Endodermal cell (in vitro differentiated cells): ENCODE measurements at places on chromosomes 7 and 10.
A peak's percentile ranks its signal among the peaks of the same experiment; 100 is the strongest.

- no peak overlapping the region for H3K27ac ChIP-seq
- peaks cover 76% of the 10 kb centered on the region for H3K27me3 ChIP-seq
- H3K4me1 ChIP-seq: peaks cover 3% of the 10 kb centered on the region
- no peaks in the 10 kb centered on the region for H3K36me3 ChIP-seq
- H3K4me3 ChIP-seq: no peak overlapping the region
These were observed 9.2 kb downstream of the SKAP2 start for GRCh38 chr7:26854876-26855855.

GRCh38 chr7:25877802-25878789 is 273.9 kb upstream of the NFE2L3 start:
- no peaks in the 10 kb centered on the region for H3K4me1 ChIP-seq
- peaks cover 8% of the 10 kb centered on the region for H3K27me3 ChIP-seq
- no peaks in the 10 kb centered on the region for H3K36me3 ChIP-seq
- DNase-seq: peak; percentile 29
- no peak overlapping the region for H3K27ac ChIP-seq
- no peak overlapping the region for H3K4me3 ChIP-seq

GRCh38 chr10:47298715-47299114 is 1.3 kb upstream of the GDF10 start:
- no peaks in the 10 kb centered on the region for H3K4me1 ChIP-seq
- DNase-seq: no peak
- peaks cover 81% of the 10 kb centered on the region for H3K27me3 ChIP-seq
- no peaks in the 10 kb centered on the region for H3K36me3 ChIP-seq

GRCh38 chr7:129748356-129749109 is 137.0 kb downstream of the NRF1 start:
- no peaks in the 10 kb centered on the region for H3K27me3 ChIP-seq
- peaks cover 34% of the 10 kb centered on the region for H3K36me3 ChIP-seq
- no peak for DNase-seq

DNA sequence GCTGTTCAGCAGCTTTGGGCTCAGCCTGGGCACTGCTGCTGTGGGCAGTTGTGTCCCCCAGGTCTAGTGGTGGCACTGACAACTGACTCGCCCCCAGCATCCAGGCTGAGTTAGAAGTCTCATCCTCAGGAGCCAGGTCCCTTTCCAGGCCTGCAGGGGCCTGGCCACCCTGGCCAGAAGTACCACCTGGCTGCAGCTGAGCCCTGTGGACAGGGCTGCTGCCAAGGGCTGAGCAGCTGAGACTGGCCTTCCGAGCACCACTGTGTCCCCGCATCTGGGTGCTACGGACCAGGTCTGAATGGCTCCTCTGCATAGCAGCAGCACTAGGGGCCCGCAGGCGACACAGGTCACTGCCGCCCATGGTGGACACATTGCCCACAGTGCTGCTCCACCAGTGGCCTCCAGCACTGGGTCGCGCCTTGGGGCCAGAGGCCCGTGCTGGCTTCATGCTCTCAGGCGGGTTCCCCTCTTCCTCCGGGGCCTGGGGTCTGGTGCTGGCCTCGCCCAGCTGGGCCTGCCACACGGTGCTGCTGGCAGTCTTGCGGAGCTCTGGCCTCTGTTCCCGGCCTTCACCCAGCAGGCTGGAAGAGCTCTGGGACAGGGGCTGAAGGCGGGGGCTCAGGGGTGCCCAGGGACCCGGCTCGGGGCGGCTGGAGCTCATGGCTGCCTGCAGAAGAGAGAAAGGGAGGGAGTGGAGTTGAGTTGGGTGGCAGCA is 6.2 kb downstream of the GPRIN2 start:
- peak; percentile 43 for DNase-seq
- H3K4me3 ChIP-seq: no peak overlapping the region
- H3K27me3 ChIP-seq: peaks cover 5% of the 10 kb centered on the region
- peaks cover under 1% of the 10 kb centered on the region for H3K4me1 ChIP-seq
- no peaks in the 10 kb centered on the region for H3K36me3 ChIP-seq
- H3K27ac ChIP-seq: no peak overlapping the region

DNA sequence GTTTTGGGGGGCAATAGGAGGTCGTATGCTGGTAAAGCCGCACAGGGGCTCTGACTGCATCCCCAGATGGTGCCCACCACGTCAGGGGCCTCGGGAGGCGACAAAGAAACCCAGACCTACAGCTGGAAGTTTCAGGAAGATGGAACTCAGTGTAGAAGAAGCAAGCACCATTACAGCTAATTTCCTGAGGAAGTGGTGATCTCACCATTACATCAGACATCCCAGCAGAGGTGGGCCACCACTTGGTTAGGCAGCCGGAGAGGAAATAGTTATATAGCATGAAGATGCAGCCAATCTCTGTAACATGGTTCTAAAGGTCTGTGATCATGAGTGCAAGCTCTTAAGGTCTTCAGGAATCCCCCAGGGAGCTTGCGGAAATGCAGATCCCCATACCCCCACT is 127.3 kb upstream of the PCBD1 start:
- no peaks in the 10 kb centered on the region for H3K27me3 ChIP-seq
- no peak for DNase-seq
- H3K4me3 ChIP-seq: no peak overlapping the region
- H3K4me1 ChIP-seq: peaks cover 12% of the 10 kb centered on the region
- H3K27ac ChIP-seq: no peak overlapping the region

- peak; percentile 46 for DNase-seq
- peaks cover 100% of the 10 kb centered on the region for H3K27me3 ChIP-seq
- H3K27ac ChIP-seq: peak overlapping the region; percentile 36
- H3K36me3 ChIP-seq: no peaks in the 10 kb centered on the region
- no peak overlapping the region for H3K4me3 ChIP-seq
- H3K4me1 ChIP-seq: no peaks in the 10 kb centered on the region
These were observed 3.7 kb upstream of the HOXA7 start for GRCh38 chr7:27160145-27160545.

- no peaks in the 10 kb centered on the region for H3K27me3 ChIP-seq
- H3K36me3 ChIP-seq: no peaks in the 10 kb centered on the region
- peak; percentile 17 for DNase-seq
- H3K4me1 ChIP-seq: no peaks in the 10 kb centered on the region
- H3K4me3 ChIP-seq: no peak overlapping the region
These were observed 308.1 kb downstream of the TCERG1L start for GRCh38 chr10:131003455-131003854.

GRCh38 chr7:45219130-45219529 is 61.5 kb downstream of the RAMP3 start:
- no peak overlapping the region for H3K4me3 ChIP-seq
- H3K4me1 ChIP-seq: no peaks in the 10 kb centered on the region
- H3K27me3 ChIP-seq: no peaks in the 10 kb centered on the region
- H3K36me3 ChIP-seq: no peaks in the 10 kb centered on the region

GRCh38 chr10:111114758-111115500 is 38.1 kb downstream of the ADRA2A start:
- no peaks in the 10 kb centered on the region for H3K4me1 ChIP-seq
- DNase-seq: peak; percentile 46
- no peak overlapping the region for H3K4me3 ChIP-seq
- H3K27ac ChIP-seq: no peak overlapping the region

- no peaks in the 10 kb centered on the region for H3K27me3 ChIP-seq
- H3K27ac ChIP-seq: no peak overlapping the region
These were observed 54.2 kb downstream of the DLG5 start for GRCh38 chr10:77872151-77872946.

DNA sequence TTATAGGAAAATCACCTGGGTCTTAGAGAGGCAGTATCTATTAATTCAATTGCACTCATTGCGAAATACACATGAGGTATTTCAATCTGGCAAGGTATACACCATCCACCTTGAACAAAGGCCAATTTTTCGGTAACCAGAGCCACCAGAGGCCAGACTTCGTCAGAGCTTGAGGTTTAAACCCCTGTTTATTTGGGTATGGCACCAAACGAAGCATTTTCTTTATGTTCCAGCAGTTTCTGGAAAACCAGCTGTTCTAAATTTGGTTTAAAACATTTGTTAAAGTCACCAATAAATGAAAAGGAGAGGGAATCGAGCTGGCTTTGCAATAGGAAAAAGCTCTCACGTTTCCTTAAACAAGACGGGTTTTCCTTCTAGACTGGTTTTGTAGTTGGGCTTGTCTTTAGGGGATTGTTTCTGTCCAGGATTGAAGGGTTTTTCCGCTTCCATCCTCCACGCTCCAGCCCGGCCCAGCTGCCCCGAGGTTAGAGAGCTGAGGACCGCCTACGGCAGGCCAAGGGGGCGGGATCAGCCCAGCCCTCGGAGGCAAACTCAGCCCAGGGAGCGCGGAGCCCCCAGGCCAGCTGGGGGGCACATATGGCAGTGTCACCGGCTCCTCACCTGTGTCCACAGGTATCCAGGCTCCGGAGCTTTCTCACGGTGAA is 539.4 kb upstream of the MGMT start:
- no peaks in the 10 kb centered on the region for H3K27me3 ChIP-seq
- H3K36me3 ChIP-seq: no peaks in the 10 kb centered on the region
- H3K4me1 ChIP-seq: no peaks in the 10 kb centered on the region
- no peak overlapping the region for H3K4me3 ChIP-seq
- DNase-seq: no peak

GRCh38 chr10:127964621-127965020 is 57.7 kb downstream of the PTPRE start:
- H3K4me3 ChIP-seq: no peak overlapping the region
- H3K27ac ChIP-seq: no peak overlapping the region
- DNase-seq: no peak

- H3K4me3 ChIP-seq: no peak overlapping the region
- no peaks in the 10 kb centered on the region for H3K27me3 ChIP-seq
- no peak overlapping the region for H3K27ac ChIP-seq
- H3K4me1 ChIP-seq: no peaks in the 10 kb centered on the region
- no peak for DNase-seq
These were observed 436.3 kb upstream of the NPVF start for GRCh38 chr7:25664593-25664992.

DNA sequence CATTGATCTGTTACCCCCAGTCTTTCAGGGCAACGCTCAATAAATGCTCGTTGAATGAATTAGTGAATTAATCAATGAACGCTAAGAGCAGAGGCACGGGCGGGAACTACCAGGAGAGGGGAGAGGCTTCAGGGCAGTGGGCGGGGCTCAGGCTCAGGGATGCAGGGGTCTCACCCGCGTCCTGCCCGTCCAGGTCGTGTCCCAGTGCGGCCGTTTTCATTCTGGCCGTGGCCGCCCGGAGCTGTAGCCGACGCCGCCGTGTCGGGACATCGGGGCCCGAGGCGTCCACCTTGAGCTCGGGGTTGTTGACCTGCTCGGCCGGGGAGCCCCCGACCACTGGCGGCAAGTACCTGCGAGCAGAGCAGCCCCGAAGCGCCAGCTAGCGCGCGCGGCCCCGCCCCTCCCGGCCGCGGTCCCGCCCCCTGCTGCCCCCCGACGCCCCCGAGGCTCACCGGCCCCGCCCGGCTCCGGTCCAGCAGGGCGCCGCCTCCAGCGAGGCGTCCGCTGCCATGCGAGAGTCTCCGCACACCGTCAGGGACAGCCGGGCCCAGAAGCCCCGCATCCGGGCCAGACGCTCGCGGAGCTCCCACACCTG is 2.8 kb upstream of the GAL3ST4 start:
- peak overlapping the region; percentile 58 for H3K4me3 ChIP-seq
- DNase-seq: peak; percentile 87
- no peaks in the 10 kb centered on the region for H3K36me3 ChIP-seq
- peaks cover 9% of the 10 kb centered on the region for H3K4me1 ChIP-seq
- no peak overlapping the region for H3K27ac ChIP-seq

DNA sequence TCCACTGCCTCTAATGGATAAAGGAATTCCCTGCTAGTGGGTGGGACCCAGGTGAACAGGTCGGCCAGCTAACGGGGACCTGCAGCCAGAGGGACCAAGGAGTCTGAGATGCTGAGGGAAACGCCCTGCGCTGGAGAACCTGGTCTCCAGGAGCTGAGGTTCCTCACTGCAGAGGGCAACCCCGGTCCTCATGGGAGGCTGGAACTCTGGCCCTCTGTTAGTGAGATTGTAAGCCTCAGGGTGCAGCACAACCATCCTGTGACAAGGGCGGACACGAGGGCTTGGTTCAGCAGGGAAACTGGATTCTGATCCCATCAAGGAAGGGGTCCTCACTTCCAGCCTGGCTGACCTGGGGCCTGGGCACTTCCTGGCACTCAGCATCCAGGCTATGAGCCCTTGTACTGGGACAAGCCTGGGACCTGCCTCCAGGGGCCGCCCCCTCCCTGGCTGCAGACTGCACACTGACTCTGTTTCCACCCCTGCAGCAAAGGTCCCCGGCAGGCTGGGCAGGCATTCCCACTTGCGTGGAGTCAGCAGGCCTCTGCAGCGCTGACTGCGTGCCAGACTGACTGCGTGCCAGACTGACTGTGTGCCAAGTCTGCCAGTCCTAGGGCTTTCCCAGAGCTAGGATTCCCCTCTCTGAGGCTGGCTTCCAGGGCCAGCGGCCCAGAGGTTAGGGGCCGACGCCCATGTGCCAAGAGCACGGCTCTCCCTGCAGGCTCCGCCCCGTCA is 143.2 kb downstream of the MAPK8 start:
- H3K27ac ChIP-seq: no peak overlapping the region
- H3K4me3 ChIP-seq: no peak overlapping the region
- H3K27me3 ChIP-seq: peaks cover 12% of the 10 kb centered on the region
- peaks cover 26% of the 10 kb centered on the region for H3K4me1 ChIP-seq

- H3K4me1 ChIP-seq: peaks cover 14% of the 10 kb centered on the region
- no peak overlapping the region for H3K4me3 ChIP-seq
- H3K27ac ChIP-seq: peak overlapping the region; percentile 56
- H3K27me3 ChIP-seq: no peaks in the 10 kb centered on the region
These were observed 77.6 kb downstream of the PFKFB3 start for GRCh38 chr10:6280291-6280690.
